Spleen (tissue), 13 donors: ENCODE measurements at places on chromosomes 11 and 22.

GRCh38 chr22:38335077-38335476 is 17.8 kb upstream of the CSNK1E start:
- H3K4me1 ChIP-seq = peaks cover 14% of the 10 kb centered on the region
- DNase-seq = no peak
- peaks cover 9% of the 10 kb centered on the region for H3K27me3 ChIP-seq
- no peak overlapping the region for H3K4me3 ChIP-seq
- no peak overlapping the region for H3K27ac ChIP-seq

DNA sequence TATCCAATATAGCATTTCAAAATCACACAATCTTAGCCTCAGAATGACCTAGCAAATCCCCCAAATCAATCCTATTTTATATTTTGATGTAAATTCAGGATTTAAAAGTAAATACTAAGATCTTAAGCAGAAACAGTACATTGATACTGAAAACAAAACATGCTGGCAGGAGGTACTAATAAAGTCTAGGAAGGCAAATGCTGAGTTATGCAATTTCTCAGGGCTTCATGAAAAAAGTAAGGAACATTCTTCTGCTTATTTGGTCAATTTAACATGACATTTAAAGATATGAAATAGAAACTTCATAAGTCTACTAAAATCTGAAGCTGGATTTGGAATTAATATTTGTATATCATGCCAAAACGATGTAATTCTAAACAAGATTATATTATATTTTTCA is 153.3 kb downstream of the SWAP70 start:
- H3K27me3 ChIP-seq = no peaks in the 10 kb centered on the region
- H3K27ac ChIP-seq = no peak overlapping the region
- peaks cover 30% of the 10 kb centered on the region for H3K36me3 ChIP-seq
- no peak overlapping the region for H3K4me3 ChIP-seq
- H3K4me1 ChIP-seq = no peaks in the 10 kb centered on the region

- H3K4me3 ChIP-seq = no peak overlapping the region
- H3K4me1 ChIP-seq = peaks cover 39% of the 10 kb centered on the region
- no peak overlapping the region for H3K27ac ChIP-seq
- no peak for DNase-seq
Measured at GRCh38 chr11:128902515-128903066, 11.4 kb downstream of the KCNJ5 start.

- H3K27ac ChIP-seq = peak overlapping the region; percentile 37
- peaks cover 30% of the 10 kb centered on the region for H3K27me3 ChIP-seq
- peak overlapping the region; percentile 27 for H3K4me3 ChIP-seq
- no peaks in the 10 kb centered on the region for H3K36me3 ChIP-seq
- H3K4me1 ChIP-seq = peaks cover 8% of the 10 kb centered on the region
- peak; percentile 96 for DNase-seq
Measured at GRCh38 chr11:73647459-73648100, 1.2 kb downstream of the PLEKHB1 start.

DNA sequence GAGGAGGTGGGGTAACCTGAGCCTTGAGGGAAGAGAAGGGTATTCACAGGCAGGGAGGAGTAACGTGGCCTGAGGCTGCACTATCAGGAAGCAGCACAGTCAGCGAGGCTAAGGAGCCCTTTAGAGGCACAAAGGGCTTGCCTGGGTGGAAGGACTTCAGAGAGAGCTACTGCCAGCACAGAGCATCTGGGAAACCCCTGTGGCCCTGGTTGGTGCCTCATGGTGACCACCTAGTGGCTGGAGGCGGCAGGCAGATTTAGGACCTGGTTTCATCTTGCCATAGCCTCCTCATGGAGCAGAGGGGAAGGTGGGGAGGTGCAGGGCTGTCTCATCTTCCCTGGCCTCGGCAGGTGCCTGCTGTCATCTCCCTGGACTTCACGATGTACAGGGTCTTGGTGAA is 64.5 kb downstream of the MPPED1 start:
- no peak overlapping the region for H3K27ac ChIP-seq
- no peaks in the 10 kb centered on the region for H3K36me3 ChIP-seq
- no peaks in the 10 kb centered on the region for H3K27me3 ChIP-seq
- DNase-seq = peak; percentile 23

DNA sequence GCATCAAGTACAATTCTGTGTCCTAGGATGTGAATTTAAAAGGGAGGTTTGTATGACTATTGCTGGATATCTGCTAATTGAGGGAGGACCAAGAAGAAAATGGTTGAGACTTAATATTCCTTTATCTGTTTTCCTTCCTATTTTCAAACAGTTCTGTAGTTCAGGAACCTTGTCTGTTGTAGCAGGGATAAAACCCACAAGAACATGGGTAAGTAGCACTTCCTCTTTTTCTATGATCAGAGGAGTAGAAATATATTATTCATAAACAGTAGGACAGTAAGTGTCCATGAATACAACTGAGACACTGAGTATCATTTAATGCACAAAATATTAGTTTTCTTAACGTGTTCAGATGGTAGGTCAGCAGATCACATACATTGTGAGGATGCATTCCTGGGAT is 7.6 kb downstream of the MS4A3 start:
- H3K27me3 ChIP-seq = no peaks in the 10 kb centered on the region
- H3K4me1 ChIP-seq = no peaks in the 10 kb centered on the region
- DNase-seq = no peak
- H3K27ac ChIP-seq = no peak overlapping the region

GRCh38 chr22:33194529-33195077 is 136.4 kb upstream of the SYN3 start:
- H3K4me3 ChIP-seq = no peak overlapping the region
- no peaks in the 10 kb centered on the region for H3K36me3 ChIP-seq
- H3K4me1 ChIP-seq = no peaks in the 10 kb centered on the region
- DNase-seq = no peak
- H3K27me3 ChIP-seq = no peaks in the 10 kb centered on the region

DNA sequence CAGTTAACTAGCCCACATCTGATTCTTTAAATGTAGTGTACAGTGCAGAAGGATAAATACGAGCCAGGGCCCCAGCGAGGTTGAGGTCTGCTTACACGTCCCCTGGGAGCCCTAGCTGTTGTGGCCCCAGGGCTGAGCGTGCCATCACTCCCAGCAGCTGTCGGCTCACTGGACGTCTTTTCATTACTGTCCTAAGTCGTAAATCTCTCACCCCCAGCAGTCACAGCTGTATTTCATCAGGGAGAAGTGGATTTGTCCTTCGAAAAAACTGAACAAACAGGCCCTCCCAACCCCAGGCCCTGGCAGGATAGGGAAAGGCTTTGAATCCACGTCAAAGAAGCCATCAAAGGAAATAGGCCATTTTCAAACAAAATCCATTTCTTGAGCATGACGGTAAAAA is 110.4 kb upstream of the CSNK2A3 start:
- no peaks in the 10 kb centered on the region for H3K36me3 ChIP-seq
- no peak for DNase-seq
- no peaks in the 10 kb centered on the region for H3K27me3 ChIP-seq
- H3K4me1 ChIP-seq = no peaks in the 10 kb centered on the region
- H3K4me3 ChIP-seq = no peak overlapping the region

GRCh38 chr22:43436868-43437267 is 25.1 kb downstream of the MPPED1 start:
- no peaks in the 10 kb centered on the region for H3K27me3 ChIP-seq
- no peaks in the 10 kb centered on the region for H3K36me3 ChIP-seq
- DNase-seq = peak; percentile 6
- H3K27ac ChIP-seq = no peak overlapping the region

- H3K27ac ChIP-seq = no peak overlapping the region
- H3K36me3 ChIP-seq = no peaks in the 10 kb centered on the region
- H3K4me1 ChIP-seq = no peaks in the 10 kb centered on the region
- H3K4me3 ChIP-seq = no peak overlapping the region
- no peaks in the 10 kb centered on the region for H3K27me3 ChIP-seq
Measured at GRCh38 chr22:33909075-33909458, 11.2 kb downstream of the LARGE1 start.

- peaks cover 68% of the 10 kb centered on the region for H3K4me1 ChIP-seq
- H3K27ac ChIP-seq = peak overlapping the region; percentile 74
- DNase-seq = peak; percentile 85
- no peaks in the 10 kb centered on the region for H3K36me3 ChIP-seq
- no peaks in the 10 kb centered on the region for H3K27me3 ChIP-seq
Measured at GRCh38 chr11:76602431-76602861, 68.1 kb downstream of the LRRC32 start.

GRCh38 chr11:119578521-119579191 is 150.3 kb downstream of the NECTIN1 start:
- no peaks in the 10 kb centered on the region for H3K36me3 ChIP-seq
- H3K4me3 ChIP-seq = no peak overlapping the region
- no peak for DNase-seq
- no peak overlapping the region for H3K27ac ChIP-seq

DNA sequence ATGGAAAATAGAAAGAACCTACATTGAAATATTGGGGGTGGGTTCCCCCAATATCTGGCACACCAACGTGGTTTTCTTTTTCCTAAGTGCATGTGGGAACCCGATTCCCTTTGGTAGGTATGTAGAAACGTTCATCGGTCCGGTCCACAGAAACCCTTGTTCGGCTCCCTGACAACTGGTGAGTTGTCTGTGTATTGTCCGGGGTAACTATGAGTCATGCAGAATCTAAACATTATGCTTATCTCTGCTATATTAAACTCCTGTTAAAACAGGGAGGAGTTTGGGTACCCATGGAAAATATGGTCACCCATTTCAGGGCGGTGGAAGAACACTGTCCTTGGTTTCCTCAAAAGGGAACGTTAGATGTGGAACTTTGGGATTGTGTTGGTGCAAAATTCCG is 25.1 kb upstream of the ALDH3B2 start:
- H3K27ac ChIP-seq = no peak overlapping the region
- no peak overlapping the region for H3K4me3 ChIP-seq
- H3K27me3 ChIP-seq = no peaks in the 10 kb centered on the region
- no peak for DNase-seq

- H3K27ac ChIP-seq = no peak overlapping the region
- no peaks in the 10 kb centered on the region for H3K4me1 ChIP-seq
- DNase-seq = no peak
- no peaks in the 10 kb centered on the region for H3K27me3 ChIP-seq
- H3K36me3 ChIP-seq = no peaks in the 10 kb centered on the region
Measured at GRCh38 chr11:113271551-113272245, 42.7 kb upstream of the TTC12 start.

DNA sequence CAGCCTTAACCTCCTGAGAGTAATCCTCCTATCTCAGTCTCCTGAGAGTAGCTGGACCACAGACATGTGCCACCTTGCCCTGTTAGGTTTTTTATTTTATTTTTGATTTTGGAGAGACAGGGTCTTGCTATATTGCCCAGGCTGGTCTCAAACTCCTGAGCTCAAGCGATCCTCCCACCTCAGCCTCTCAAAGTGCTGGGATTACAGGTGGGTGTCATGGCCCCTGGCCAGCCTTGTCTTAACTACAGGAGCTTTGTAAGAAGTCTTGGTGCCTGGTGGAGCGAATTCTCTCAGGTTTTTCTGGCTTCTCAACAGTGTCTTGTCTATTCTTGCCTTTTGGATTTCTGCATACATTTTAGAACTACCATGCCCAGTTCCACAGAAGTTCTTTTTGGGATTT is 546.4 kb downstream of the TBC1D22A start:
- DNase-seq = no peak
- no peak overlapping the region for H3K4me3 ChIP-seq
- no peaks in the 10 kb centered on the region for H3K27me3 ChIP-seq
- no peaks in the 10 kb centered on the region for H3K36me3 ChIP-seq
- H3K27ac ChIP-seq = no peak overlapping the region
- H3K4me1 ChIP-seq = no peaks in the 10 kb centered on the region

DNA sequence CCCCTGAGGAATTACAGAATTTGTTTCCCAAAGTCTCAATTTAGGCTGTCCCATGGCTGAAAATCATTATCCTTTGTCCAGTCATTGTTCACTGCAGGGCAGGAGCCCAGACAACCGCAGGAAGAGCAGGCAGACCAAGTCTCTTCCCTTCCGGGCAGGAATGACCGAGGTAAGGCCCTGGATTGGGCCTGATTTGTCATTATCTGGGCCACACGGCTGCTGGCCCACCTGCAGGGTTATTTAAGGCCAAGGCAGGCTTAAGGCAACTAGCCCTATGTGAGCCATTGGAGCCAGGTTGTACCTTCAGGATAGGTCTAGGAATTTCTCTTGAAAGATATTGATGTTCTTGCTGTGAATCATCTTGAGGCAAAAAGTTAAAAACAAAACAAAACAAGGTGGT is 9.7 kb upstream of the IL10RA start:
- H3K4me1 ChIP-seq = peaks cover 91% of the 10 kb centered on the region
- DNase-seq = no peak
- peak overlapping the region; percentile 46 for H3K27ac ChIP-seq
- no peaks in the 10 kb centered on the region for H3K27me3 ChIP-seq

DNA sequence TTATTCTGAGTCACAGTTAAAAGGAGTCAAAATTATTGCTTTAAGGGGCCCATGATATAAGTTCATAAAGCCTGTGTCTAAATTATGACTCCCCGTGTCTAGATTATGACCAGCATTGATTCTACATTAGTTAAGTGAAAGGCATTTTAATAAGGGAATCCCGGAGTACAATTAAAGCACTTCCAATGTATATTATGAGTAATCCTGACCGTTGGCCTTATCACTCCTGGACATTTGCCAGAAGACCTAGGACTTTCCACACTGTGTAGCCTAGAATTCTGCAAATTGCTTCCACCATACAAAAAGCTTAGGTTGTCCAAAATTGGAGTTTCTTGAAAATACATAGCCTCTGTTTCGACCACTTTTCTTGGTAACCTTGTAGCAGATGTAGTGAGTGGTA is 1292.6 kb downstream of the LRRC4C start:
- DNase-seq = no peak
- H3K27ac ChIP-seq = no peak overlapping the region
- no peaks in the 10 kb centered on the region for H3K4me1 ChIP-seq

DNA sequence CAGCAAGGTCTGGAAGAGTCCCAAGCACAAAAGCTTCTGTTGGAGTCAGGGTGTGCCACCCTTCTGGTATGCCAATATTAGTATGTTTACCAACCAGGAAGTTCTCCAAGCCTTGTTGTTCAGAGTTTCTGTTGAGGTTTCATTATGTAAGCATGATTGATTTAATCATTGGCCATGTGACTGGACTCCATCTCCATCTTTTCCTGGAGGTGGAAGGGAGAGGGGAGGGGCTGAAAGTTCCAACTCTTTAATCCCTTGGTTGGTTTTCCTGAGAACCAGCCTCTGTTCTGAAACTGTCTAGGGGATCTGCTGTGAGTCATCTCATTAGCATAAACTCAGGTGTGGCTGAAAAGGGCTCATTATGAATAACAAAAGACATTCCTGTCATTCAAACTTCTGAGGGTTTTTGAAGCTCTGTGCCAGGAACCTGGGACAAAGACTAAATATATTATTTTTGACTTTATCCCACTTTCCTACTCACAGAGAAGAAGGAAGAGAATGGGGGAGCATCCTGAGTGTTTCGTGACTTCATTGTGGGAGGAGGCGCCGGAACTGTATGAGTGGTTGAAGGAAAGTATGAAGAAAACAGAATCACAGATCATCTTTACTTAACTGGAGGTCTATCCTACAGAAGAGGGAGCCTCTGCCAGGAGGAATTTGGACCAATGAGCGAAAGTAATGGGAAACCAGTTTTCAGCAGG is 138.2 kb downstream of the NECTIN1 start:
- H3K4me3 ChIP-seq = no peak overlapping the region
- peaks cover 13% of the 10 kb centered on the region for H3K27me3 ChIP-seq
- H3K36me3 ChIP-seq = no peaks in the 10 kb centered on the region
- no peak overlapping the region for H3K27ac ChIP-seq

- no peak overlapping the region for H3K27ac ChIP-seq
- no peaks in the 10 kb centered on the region for H3K27me3 ChIP-seq
- H3K36me3 ChIP-seq = no peaks in the 10 kb centered on the region
- no peaks in the 10 kb centered on the region for H3K4me1 ChIP-seq
- DNase-seq = no peak
- H3K4me3 ChIP-seq = no peak overlapping the region
Measured at GRCh38 chr11:116221351-116221750, 551.4 kb downstream of the BUD13 start.

GRCh38 chr22:38572065-38572464 is 2.1 kb upstream of the DMC1 start:
- no peak overlapping the region for H3K27ac ChIP-seq
- no peak for DNase-seq
- H3K4me1 ChIP-seq = peaks cover 21% of the 10 kb centered on the region
- H3K36me3 ChIP-seq = no peaks in the 10 kb centered on the region
- no peak overlapping the region for H3K4me3 ChIP-seq
